Stimulated activated CD8-positive, alpha-beta memory T cell treated with anti-CD3 and anti-CD28 coated beads, Interleukin-7, amount 100 ng/mL, for 1 hour (primary cell): ENCODE measurements at places on chromosomes 2 and 18.

DNA sequence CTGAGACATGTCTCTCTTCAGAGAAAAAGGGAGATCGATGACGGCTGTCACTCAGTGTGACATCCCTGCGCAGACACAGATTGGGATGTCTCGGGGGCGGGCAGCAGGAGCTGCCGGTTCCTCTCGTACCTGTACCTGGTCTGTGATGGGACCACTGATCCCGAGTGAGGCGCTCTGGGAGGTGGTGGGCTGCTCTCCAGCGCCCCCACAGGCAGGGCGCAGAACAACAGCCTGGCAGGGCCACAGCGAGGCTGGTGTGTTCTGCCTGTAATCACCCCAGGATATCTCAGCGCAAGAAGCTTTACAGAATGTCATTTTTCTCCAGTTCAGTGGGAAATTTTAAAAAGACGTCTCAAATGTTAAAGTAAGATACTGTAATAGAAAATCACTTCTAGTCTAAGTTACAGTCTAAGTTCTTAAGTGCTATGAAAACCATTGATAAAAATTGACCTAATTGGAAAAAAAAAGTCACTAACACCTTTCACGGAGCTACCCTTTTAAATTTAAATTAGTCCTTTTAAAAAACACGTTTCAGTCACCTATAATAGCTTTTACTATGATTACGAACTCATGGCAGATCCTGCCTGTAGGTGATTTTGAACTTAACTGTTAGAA, 189.8 kb downstream of the SNTG2 start:
- no peak for DNase-seq

DNA sequence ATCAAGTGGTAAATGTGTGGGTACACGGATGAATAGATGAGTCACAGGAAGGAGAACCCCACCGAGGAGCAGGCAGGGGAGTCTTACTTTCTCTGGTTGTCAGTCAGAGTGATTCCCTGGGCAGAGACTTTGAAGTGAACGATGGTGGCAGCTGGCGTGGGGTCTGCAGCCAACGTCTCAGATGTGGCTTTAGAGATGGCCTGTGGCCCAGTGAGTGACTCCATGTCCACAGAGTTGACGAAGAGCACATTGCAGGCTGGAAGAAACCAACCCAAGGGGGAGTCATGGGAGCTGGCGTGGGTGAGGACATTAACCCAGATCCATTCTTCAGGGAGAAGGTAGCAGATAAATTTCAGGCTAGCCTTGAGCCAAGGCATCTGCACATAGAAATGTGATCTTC, 193.1 kb downstream of the TNS1 start:
- DNase-seq, result no peak

DNA sequence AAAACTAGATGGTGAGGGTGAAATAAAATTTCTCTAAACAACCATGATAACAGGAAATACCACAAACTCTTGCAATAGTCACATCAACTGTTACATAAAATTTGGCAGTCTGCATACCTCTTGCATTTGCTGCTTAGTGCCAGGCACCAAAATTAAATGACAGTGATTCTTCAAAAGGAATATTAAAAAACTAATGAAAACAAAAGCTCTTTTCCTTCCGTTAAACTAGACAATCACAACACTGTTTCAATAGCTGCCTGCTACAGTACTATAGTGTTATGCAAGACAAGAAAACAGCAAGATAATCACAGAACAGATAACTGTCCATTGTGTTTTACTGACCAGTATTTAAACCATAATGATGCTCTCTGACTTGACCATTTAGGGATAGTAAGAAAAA, 239.0 kb upstream of the SMAD7 start:
- DNase-seq, result no peak

- DNase-seq, result no peak
These were observed 543 bp upstream of the STARD7 start for GRCh38 chr2:96209011-96209728.

DNA sequence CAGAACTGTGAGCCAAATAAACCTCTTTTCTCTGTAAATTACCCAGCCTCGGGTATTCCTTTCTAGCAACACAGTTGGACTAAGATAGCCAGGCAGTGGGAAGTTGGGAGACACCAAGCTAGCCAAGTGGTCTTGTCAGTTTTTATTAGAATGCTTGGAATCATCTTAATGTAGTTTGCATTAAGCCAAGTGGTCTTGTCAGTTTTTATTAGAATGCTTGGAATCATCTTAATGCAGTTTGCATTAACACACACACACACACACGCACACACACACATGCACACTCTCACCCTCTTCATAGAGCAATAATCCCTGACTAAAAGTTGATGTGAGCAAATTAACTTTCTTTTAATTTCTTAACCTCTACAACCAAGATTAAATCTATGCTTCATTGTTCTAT, 151.5 kb downstream of the VAPA start:
- no peak for DNase-seq

GRCh38 chr2:34266908-34267697, 668.0 kb upstream of the FAM98A start:
- DNase-seq, result no peak

DNA sequence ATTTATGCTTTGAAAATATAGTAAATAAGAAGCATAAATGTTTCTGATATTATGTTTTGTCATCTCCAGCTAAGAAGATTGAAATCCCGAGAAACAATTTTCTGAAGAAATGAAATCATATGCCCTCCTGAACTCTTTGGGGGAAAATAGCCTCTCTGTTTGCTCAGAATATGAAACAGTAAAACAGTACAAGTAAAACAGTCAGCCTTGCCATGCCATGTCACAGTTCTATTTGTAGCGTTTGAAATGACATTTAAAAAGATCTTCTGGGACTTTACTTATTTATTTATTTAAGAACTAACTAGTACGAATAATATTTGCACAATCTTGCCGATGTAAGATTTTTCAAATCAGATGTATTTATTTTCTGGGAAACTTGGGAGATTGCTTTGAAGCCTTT, 98.0 kb downstream of the LNPK start:
- no peak for DNase-seq
